NCI-H2171 treated with DMSO at 0.1 percent for 48 hours (cell line): ENCODE measurements at places on chromosomes 12 and 14.
A peak's percentile ranks its signal among the peaks of the same experiment; 100 is the strongest.

DNA sequence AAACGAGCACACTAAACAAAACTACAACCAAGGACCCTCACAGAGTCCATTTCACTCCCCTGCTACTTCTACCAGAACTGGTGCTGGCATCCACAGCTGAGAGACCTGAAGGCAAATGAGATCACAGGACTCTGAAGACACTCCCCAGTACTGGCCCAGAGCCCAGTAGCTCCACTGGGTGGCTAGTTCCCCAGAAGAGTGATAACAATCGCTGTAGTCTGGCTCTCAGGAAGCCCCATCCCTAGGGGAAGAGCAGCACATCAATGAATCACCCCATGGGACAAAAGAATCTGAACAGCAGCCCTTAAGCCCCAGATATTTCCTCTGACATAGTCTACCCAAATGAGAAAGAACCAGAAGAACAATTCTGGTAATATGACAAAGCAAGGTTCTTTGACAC is 190.7 kb upstream of the BMP4 start:
- no peak for DNase-seq

- DNase-seq = peak; percentile 64
Measured at GRCh38 chr12:49131894-49132461, 783 bp upstream of the TUBA1B start.

GRCh38 chr12:109594556-109595317 is 21.1 kb downstream of the MVK start:
- DNase-seq = no peak

DNA sequence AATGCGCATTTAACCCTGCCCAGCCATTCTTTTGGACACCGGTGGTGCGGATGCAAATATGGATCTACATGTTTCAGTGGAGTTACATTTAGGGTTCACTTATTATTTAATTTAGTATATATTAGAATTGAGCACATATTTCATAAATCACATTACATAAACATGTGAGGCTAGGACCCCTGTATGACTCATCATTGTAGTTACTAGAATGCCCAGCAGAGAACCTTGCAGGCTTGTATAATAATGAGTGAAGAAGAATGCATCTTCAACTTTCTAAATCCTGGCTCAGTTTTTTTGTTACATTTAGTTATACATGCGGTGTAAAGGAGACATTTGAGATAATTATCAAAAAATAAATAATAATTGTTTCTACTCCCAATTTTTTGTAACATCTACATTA is 369.0 kb downstream of the ATP23 start:
- no peak for DNase-seq

DNA sequence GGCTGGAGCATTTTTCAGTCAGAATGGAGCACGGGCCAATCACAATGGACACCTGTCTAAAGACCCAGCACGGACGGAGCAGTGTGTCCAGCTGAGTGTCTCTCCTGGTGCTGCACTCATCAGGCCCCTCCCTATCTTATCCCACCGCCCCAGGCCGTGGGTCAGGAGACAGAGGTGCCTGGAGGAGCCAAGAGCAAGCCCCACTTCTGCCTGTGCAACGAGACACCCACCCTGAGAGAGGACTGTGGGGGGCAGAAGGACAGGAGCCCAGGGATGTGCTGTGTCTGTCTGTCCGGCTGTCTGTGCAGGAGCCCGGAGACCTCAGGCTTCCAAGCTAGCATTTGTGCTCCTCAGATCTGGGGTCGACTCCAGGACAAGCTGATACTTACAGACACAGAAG is 69.6 kb upstream of the SFSWAP start:
- DNase-seq = no peak

GRCh38 chr12:21444193-21445146 is 7.0 kb downstream of the PYROXD1 start:
- no peak for DNase-seq

- DNase-seq = no peak
Measured at GRCh38 chr12:19694627-19695026, 255.3 kb downstream of the AEBP2 start.

DNA sequence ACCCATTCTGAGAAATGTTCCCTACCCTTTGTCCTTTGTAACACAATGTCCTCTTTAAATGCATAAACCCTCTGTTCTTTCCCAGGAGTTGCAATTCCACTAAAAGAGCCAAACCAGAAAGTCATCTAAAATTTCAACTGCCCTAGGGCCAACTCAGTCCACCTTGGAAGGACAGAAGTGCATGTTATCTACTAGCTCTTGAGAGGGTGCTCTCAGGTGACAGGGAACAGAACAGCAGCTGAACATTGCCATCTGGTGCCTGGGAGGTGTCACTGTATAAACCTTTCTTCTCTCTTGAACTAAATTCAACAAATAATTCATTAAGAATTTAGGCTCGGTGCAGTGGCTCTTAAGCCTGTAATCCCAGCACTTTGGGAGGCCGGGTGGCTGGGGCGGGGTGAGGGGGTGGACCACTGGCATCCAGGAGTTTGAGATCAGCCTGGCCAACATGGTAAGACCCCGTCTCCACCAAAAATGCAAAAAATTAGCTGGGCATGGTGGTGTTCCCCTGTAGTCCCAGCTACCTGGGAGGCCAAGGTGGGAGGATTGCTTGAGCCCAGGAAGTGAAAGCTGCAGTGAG is 10.3 kb upstream of the FERMT2 start:
- peak; percentile 78 for DNase-seq

DNA sequence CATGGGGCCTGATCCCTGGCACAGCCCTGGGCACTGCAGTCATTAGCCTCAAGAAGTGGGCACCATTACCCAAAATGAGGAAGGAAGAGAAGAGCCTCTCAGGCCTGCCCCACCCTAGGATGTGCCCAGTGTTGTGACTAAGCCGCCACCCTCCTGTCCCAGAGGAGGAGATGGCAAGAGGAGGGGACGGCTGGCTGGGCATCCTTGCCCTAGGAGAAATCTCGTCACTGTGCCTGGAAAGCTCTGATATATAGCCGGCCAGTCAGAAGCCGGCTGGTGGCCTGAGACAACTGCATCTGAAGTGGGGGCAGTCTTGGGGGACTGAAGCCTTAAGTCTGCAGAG is 115.2 kb downstream of the LGMN start:
- no peak for DNase-seq

GRCh38 chr12:19922717-19923116 is 445.6 kb upstream of the PDE3A start:
- DNase-seq = no peak

DNA sequence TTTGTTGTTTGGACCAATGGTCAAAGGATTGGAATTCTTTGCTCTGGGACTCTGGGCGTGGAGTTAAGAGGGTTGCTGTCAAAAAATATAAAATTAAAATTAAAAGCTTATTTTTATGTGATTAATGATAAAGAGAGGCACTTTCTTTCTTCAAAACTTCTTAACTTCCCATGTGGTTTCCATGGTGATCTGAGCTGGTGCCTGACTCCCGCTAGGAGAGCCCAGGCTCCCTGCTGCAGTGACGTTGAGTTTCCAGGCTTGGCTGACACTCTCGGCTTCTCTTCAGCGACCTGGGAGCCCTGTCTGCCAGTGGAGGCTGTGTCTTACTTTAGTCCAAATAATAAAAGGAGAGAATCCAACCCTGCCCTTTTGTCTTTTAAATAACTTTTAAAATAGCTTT is 84.4 kb downstream of the GALC start:
- no peak for DNase-seq

GRCh38 chr12:6941267-6941666 is 2.3 kb upstream of the RNU7-1 start:
- DNase-seq = no peak

DNA sequence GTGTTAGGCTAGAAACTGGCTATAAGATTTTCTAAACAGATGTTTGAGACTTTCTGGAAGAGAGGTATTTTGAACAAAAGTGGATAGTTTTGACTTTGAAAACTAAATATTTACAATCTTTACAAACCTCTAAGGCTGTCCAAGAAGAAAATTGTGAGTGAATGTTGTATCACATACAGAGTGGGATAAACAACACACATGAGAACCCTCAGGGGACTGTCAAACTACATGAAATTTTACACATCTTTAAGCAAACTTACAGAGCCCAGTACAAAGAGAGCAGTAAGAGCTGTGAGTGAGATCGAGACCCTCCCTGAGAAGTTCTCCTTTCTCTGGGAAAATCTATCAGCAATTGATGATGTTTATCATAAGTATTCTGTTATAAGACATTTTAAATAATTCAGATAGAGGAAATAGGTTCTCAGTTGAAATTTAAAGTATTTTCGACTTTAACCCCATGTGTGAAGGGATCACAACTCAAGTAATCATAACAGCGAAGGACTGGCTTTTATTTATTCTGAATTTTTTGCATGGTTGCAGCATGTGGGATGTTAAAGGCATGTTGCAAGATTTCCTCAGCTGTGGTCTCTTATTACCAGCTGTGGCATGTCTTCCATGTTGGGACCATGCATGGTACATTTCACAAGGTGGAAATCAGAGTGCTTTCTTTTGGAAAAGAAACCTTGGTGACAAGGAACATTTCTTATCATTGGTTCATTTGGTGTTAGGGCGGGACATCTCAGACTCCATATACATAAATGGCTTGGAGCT is 264.0 kb upstream of the PRICKLE1 start:
- DNase-seq = no peak

- DNase-seq = no peak
Measured at GRCh38 chr12:45612044-45612794, 117.3 kb upstream of the ARID2 start.

GRCh38 chr14:61234215-61234916 is 46.8 kb downstream of the TMEM30B start:
- DNase-seq = no peak

DNA sequence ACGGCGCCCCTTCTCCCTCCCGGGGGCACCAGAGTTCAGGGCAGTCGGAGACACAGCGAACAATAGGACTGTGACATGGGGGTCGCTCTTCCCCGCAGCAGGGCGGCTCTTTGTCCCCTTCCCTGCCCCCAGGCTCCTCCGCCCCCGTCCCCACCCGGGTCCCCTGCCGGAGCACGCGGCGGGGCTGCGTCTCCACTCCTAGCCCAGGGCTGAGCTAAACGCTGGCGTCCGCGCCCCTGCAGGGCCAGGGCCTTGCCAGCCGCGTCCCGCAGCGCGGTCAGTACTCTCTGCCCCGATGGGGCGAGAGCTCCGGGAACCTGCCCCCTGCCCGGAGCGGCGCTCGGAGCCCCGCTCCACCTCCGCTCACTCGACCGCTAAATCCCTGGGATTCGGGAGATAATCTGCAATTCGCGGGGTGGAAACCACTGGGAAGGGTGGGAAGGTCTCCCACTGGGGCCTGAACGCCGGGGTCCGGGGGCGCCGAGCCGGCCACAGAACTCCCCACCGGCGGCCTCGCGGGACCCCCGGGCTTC is 825 bp upstream of the CCDC85C start:
- DNase-seq = no peak

GRCh38 chr12:47611906-47612305 is 93.9 kb downstream of the RPAP3 start:
- no peak for DNase-seq

GRCh38 chr14:102819176-102819628 is 42.0 kb downstream of the TRAF3 start:
- DNase-seq = no peak

DNA sequence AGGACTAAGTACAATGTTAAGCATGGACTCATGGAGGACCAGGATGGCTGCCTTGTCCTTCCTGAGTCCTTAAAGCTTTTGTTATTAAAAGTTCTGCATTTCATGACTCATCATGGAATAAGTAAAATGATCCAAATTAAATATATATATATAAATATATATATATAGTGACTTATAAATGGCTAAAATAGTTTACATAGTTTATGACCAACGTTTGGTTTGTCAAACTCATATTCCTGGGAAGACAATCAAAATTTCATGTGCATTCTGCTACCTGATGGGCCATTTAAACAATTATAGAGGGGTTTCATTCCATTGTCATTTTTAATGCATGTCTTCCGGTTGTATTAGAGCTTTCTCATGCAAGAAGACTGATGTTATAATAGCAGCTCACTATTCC is 1190.7 kb downstream of the FSCB start:
- no peak for DNase-seq

- DNase-seq = no peak
Measured at GRCh38 chr14:24263848-24264247, 871 bp upstream of the TGM1 start.

GRCh38 chr14:34324363-34324795 is 137.7 kb downstream of the SPTSSA start:
- peak; percentile 70 for DNase-seq

DNA sequence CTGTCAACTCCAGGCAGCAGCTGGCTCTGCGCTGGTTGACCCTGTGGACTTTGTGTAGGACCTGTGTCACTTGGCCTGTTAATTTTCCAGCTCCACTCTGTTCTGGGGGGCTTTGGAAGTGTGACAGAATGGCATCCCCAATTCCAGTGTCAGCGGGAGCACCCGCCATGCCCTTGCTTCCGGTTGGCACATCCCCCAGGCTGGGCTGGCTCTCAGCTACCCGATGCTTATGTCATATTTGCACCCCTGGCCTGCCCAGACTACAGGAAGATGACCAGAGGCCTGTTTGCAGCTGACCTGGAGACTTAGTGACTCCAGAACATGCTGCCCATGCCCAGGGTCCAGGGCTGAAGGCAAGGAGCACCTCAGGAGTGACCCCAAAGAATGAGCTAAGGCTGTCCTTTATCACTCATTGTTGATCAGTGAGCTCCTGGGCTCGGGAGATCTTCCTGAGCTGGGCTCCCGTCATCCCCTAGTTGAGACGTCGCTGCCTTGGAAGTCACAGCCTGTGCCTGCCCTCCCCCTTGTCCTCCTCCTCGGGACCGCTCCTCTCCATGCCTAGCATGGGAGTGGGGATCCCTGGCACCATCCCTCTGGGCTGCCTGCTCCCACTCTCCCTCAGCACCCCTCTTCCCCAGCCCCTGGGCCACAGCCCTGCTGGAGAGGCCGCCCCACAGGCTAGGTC is 163.4 kb upstream of the RTL1 start:
- DNase-seq = no peak

- peak; percentile 72 for DNase-seq
Measured at GRCh38 chr14:33457617-33458016, 493.3 kb downstream of the EGLN3 start.

GRCh38 chr14:24508155-24508840 is at the start of gene CMA1:
Gene CMA1 (minus strand): TSS chr14:24508265. CDS start chr14:24508235, 30 bp downstream.
- no peak for DNase-seq
